ENCODE measurements at places on chromosomes 13 and 19.

- DNase-seq: no peak
These were observed 140.1 kb upstream of the FRY start for GRCh38 chr13:31891472-31891871.

DNA sequence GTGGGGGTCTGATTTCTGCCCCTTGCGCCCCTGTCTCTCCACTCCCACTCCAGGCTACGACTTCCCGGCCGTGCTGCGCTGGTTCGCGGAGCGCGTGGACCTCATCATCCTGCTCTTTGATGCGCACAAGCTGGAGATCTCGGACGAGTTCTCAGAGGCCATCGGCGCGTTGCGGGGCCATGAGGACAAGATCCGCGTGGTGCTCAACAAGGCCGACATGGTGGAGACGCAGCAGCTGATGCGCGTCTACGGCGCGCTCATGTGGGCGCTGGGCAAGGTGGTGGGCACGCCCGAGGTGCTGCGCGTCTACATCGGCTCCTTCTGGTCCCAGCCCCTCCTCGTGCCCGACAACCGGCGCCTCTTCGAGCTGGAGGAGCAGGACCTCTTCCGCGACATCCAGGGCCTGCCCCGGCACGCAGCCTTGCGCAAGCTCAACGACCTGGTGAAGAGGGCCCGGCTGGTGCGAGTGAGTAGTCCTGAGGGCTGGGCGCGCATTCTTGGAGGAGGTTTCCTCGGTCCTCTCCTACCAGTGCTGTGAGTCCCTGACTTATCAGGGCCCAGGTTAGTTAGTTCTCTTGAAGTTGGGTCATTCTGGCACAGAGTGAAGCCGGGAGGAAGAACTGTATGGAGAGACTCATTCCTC lies 12.7 kb downstream of the EHD2 start:
- DNase-seq: no peak

DNA sequence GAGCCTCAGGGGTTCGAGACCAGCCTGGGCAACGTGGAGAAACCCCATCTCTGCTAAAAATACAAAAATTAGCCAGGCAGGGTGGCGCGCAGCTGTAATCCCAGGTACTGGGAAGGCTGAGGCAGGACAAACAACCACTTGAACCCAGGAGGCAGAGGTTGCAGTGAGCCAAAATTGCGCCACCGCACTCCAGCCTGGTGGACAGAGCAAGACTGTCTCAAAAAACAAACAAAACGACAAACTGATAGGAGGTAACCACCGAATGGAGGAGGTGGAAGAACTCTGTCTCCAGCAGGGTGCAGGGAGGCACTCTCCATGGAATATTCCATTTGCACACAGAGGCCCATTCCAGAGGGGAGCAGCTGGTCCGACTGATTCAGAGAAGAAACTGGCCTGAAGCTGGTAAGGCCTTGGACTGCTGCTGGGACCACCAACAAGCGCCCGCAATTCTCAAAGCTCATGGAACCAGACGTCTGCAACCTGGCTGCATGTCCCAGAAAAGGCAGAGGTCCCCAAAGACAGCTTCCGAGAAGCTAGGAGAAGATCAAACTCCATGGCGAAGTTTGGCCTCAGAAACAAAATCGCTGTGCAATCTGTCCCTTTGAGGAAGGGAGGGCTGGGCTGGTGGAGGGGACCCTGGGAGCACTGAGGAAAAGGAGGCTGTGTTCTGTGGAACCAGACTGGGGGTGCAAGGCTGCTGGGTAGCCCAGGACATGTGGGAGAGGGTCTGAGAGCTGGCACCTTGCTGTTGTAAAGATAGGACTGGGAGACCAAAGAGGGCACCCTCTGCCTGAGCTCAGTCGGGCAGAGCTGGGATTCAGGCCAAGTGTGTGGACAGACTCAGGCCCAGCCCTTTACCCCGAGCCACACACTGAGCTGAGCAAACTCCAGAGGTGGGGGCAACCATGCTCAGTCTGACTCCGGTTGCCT lies 35.2 kb downstream of the SLC25A42 start:
- no peak for DNase-seq

DNA sequence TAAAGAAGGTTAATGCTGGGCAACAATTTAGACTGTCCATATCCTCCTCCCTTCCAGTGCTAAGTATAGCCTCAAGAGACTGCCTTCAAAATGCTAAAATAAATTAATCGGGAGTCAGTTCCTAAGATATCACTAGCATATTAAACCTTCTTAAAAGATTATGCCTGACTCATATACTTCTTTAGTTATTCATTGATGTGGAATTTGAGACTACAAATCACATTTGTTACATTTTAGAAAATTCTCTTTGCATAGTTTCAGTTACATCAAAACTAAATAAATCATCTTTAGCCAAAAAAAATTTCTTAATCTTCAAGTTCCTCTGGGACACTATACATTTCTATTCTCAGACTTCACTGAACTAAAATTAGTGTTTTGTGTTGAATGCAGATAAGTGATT lies 769.1 kb downstream of the PCDH9 start:
- DNase-seq: no peak

- DNase-seq: no peak
These were observed 98.4 kb upstream of the STARD13 start for GRCh38 chr13:33383724-33384577.

DNA sequence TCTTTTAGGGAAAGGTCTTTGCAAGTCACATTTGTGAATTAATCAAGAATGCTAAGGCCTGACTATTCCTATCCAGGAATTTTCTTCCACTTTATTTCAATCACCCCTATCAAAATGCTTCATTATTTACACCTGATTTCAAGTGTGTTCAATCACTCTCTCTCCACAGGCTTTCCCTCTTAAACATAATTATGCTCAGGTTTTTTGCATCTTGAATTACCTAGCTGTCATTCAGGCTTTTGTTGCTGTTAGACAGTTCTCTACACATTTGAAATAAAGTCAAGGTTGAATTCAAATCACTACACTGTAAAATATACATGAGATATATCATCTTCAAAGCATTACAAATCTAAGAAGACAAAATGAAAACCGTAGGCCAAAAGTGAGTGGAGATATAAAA lies 941.3 kb upstream of the SLITRK1 start:
- no peak for DNase-seq

DNA sequence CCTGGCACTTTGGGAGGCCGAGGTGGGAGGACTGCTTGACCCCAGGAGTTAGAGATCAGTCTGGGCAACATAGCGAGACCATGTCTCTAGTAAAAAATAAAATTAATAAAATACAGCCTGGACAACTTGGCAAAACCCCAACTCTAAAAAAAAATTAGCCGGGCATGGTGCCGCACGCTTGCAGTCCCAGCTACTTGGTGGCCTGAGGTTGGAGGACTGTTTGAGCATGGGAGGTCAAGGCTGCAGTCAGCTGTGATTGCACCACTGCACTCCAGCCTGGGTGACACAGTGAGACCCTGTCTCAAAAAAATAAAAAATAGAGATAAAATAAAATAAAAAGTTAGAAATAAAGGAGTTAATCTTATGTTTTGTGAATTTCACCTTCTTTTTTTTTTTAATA lies 15.6 kb upstream of the SPC24 start:
- no peak for DNase-seq

- no peak for DNase-seq
These were observed 108.2 kb downstream of the KCNRG start for GRCh38 chr13:50123515-50123861.

DNA sequence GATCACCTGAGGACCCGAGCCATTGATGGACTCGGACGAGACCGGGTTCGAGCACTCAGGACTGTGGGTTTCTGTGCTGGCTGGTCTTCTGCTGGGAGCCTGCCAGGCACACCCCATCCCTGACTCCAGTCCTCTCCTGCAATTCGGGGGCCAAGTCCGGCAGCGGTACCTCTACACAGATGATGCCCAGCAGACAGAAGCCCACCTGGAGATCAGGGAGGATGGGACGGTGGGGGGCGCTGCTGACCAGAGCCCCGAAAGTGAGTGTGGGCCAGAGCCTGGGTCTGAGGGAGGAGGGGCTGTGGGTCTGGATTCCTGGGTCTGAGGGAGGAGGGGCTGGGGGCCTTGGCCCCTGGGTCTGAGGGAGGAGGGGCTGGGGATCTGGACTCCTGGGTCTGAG lies 888 bp downstream of the FGF21 start:
- DNase-seq: no peak

DNA sequence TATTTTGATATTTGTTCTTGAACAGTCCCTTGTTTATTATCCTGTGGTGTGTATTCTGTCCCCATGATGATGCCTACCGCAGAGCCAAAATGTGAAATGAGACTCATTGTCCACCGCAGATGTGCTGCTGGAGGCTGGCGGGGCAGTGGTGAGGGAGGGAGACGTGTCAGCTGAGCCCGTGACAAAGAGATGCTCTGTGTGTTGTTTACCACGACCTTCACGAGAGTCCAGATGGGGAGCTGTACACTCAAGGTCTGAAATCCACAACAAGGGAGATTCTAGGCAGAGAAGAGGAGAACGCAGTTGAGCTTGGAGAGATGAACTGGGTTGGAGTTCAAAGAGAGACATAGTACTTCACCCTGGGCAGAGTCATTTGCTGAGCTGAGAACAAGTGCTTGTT lies 20.8 kb upstream of the AMER2 start:
- DNase-seq: no peak

GRCh38 chr19:35495107-35496064 lies 5.1 kb upstream of the KRTDAP start:
- no peak for DNase-seq

DNA sequence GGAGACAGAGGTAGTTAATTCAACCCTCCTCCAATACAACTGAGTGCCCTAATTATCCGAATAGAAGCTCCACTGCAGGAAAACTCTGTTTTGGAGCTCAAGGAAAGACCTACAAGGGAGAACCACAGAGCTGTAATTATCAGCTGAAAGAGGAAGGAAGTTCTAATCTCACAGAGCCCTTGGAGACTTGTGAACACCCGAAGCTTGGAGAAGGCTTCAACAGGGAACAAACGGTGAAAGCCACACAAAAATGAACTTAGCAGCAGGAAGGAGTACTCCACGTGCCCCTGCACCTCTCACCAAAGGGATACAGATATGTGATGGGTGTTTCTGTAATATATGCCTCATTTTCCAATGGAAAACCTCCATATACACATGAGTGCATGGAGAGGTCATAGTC lies 61.1 kb downstream of the IRS2 start:
- DNase-seq: no peak

GRCh38 chr13:74596691-74597090 lies 462.5 kb upstream of the KLF12 start:
- no peak for DNase-seq

DNA sequence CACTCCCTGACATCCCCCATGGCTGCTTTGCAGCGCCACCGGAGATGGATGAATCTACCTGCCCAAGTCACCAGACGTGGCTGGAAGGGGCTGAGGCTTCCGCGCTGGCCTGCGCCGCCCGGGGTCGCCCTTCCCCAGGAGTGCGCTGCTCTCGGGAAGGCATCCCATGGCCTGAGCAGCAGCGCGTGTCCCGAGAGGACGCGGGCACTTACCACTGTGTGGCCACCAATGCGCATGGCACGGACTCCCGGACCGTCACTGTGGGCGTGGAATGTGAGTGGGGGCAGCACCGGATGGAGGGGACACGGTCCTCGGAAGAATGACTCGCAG lies 4.6 kb downstream of the ICAM5 start:
- no peak for DNase-seq

DNA sequence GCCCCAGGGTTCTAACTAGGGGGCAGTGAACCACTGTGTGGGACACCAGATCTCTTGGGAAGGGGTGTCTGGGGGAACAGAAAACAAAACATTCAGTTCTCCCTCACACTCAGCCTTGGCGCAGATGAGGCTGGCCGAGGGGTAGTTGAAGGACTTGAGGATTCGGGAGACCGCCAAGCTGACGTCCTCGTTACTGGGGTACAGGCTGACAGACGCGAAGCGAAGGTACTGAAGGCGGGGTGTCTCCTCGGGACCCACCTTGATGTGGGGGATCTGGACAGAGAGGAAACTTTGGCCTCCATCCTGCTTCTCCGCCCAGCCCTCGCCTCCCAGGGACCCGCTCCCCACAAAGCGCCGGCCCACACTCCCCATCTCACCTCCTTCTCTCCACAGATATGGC lies 7.6 kb downstream of the GRIK5 start:
- DNase-seq: no peak

DNA sequence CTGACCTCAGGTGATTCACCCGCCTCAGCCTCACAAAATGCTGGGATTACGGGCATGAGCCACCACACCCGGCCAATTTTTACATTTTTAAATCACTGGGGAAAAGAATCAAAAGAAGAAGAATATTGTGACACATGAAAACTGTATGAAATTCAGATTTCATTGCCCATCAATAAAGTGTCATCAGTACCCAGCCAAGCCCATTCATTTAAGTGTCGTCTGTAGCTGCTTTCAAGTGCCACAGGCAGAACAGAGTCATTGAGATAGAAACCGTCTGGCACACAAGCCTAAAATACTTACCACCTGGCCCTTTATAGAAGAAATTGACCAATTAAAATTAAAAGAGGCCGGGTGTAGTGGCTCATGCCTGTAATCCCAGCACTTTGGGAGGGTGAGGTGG lies 15.3 kb downstream of the COLGALT1 start:
- no peak for DNase-seq

DNA sequence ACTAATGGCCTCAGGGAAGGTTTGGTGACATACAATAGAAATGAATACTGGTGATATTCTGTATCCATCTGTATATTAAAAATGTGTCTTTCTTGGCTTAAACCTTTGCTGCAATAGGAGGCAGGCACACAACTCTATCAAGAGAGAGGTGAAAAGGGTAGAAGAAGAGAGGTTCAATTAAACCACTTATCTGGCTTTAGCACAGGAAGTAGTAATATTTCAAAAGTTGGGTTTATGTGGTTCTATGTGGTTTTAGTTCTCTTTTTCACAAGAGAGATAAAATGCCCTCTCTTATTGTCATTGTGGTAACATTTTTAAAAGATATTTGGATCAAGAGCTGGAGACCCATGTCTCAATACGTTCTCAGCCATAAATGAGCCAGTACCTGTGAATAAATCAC lies 146.2 kb upstream of the FNDC3A start:
- DNase-seq: no peak

- DNase-seq: no peak
These were observed 265.2 kb upstream of the SGCG start for GRCh38 chr13:22915442-22916082.

GRCh38 chr19:46413262-46414031 lies at the start of gene CCDC8:
CCDC8 (minus strand) TSS chr19:46413564; CDS start chr19:46412810, 754 bp downstream.
- no peak for DNase-seq

DNA sequence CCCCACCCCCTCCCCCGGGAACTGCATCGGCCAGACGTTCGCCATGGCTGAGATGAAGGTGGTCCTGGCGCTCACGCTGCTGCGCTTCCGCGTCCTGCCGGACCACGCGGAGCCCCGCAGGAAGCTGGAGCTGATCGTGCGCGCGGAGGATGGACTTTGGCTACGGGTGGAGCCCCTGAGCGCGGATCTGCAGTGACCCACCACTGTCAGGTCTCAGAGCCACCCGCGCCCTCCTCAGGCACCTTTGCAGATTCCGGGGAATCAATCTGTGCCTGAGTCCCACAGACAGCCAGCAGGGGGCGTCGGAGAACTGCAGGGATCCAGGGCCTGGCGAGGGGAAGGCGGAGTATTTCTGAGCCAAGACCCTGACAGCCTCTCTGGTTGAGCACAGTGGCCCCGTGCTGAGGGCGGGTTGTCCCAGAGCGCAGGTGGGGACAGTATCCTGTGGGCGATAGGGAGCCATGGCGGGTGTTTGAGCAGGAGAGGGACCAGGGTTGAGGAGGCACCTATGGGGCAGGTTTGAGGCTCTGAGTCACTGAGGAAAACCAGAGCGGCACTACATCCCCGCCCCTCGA lies 30.4 kb upstream of the CYP4F8 start:
- peak; percentile 7 for DNase-seq

- no peak for DNase-seq
These were observed 128.3 kb downstream of the KLF5 start for GRCh38 chr13:73187106-73187505.

- no peak for DNase-seq
These were observed 23.0 kb upstream of the CEACAM4 start for GRCh38 chr19:41649827-41650226.

GRCh38 chr19:42846597-42846996 lies 32.9 kb downstream of the PSG1 start:
- DNase-seq: no peak
